ENCODE measurements at places on chromosomes 1 and 21. TPM values are rescaled to one million over a fixed set of nuclear protein-coding genes. Genes with fewer than 3 reads are reported as not detected.

CD5L gene
- not detected for total RNA-seq

ETV3L gene
- total RNA-seq = not detected

TMEM39B gene
- total RNA-seq = 23.4 TPM

KIAA0319L gene
- total RNA-seq = 30.4 TPM

- no peak for DNase-seq
Observed at GRCh38 chr1:118788463-118788862, 199.7 kb downstream of the TBX15 start.

DNA sequence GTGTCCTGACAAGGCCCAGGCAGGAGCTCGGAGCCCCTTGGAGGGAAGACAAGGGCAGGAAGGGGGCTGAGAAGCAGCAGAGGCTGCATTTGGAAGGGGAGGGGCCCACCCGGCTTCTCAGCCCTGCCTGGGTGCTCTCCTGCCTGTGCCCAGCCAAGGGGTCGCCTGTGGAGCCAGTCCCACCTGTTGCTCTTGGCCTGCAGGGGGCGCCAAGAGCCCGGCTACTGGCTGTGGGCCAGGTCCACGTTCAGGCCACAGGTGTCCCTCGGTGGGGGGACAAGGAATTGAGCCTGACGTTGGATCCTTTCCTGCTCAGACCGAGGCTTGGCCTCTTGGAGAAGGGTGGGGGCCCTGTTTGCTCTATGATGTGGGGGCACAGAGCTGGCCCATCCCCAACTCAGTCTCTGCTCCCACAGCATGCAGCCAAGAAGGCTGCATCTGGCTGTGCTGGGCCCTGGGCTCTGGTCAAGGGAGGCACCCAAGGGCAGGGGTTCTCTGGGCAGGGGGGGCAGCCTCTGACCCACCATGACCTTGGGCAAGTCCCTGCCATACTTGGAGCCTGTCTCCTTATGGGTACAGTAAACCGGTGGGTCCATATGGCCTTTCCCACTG lies 10.9 kb downstream of the WNT4 start:
- DNase-seq = peak; percentile 42

DNA sequence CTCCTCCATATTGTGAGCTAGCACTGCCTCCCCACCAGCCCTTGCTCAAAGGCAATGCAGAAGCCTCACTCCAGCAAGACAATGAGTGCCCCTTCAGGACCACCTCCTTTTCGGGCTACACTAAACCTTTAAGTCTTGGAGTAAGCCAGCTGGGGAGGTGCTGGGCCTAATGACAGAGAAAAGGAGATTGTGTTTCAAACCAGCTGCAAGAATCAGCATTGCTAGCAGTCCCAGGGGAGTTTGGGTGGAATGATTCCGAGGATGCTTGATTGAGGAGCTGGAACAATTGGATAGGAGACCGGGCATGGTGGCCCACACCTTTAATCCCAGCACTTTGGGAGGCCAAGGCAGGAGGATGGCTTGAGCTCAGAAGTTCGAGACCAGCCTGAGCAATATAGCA lies 54.1 kb upstream of the GPR37L1 start:
- no peak for DNase-seq

DNA sequence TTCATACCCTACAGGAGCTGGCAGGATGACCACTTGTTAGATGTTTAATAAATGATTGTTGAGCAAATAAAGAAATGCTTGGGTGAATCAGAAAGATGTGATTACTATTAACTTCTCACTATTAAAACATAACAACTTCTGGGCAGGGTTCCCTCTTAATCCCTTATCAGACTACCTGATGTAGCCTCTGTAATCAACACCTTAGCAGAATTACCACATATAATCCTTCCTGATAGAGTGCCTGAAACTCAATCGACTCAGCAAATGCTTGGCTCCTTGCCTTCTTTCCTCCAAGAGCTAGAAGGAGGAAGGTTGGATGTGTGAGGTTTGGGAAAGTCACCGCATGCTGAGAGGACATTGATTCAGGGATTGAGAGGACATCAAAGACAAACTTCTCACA lies 34.8 kb upstream of the DSCAM start:
- no peak for DNase-seq

GRCh38 chr1:98053471-98054366 lies 132.9 kb upstream of the DPYD start:
- peak; percentile 31 for DNase-seq

GRCh38 chr1:213003256-213003655 lies 12.4 kb downstream of the ANGEL2 start:
- no peak for DNase-seq

- no peak for DNase-seq
Observed at GRCh38 chr1:1758692-1759455, 19.4 kb downstream of the NADK start.

DNA sequence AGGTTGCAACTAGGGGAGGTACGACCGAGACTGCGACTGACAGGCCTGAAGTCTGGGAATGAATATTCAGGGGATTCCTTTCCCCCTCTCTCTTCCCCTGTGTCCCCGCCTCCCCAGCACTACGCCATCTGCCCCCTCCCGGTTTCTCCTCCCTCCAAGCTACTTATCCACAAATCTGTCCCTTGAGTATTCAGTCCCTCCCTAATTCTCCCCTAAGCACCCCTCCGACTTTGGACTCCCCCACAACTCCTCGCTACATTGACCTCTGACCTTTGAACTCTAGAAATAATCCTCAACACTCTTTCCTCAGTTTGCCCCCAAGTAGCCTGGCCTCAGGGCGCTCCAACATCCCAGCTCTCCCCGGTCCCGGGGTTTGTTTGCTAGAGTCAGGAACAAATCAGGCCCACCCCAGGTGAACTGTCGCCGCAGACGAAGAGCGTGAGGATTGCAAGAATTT lies 393 bp downstream of the LYSMD1 start:
- DNase-seq = peak; percentile 13

- no peak for DNase-seq
Observed at GRCh38 chr1:56645677-56646305, 677 bp downstream of the PRKAA2 start.

DNA sequence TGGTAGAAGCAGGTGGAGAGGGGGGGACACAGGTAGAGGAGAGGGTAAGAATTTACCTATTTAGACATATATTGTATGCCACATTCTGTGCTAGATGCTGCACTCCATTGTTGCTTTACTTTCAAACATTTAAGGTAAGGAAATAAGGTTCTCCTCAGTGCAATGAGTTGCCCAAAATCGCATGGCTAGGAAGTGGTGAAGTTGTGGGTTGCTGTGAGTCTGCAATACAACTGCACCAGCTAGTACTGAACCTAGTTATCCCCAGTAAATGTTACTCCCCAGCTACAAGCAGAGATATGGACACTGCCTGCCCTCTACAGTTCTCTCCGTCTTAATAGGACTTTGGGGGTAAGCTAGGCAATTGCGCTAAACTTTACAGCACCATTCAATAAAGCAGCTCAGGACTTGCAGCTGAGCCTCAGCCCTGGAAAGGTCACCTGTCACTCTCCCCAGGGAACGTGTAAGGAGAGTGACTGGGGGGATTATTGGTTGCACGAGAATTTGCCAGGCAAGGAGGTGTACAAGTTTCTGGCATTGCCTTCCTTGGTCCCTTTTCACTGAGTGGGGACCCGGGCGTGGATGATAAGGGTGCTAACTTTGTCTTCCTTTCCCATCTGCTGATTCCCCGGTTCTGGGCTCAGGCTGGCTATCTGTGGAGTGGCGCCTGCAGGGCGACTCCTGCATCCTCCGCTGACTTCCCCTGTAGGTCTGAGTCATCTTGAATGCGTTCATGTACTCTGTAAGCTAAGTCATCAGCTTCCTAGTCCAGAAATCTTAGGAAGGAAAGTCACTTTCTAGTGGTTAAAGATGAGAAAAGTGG lies 71.3 kb upstream of the CNTN2 start:
- DNase-seq = no peak

GRCh38 chr21:46078978-46079351 lies 18.9 kb upstream of the COL6A2 start:
- peak; percentile 35 for DNase-seq

GRCh38 chr1:20446796-20447195 lies 39.2 kb downstream of the CAMK2N1 start:
- no peak for DNase-seq

DNA sequence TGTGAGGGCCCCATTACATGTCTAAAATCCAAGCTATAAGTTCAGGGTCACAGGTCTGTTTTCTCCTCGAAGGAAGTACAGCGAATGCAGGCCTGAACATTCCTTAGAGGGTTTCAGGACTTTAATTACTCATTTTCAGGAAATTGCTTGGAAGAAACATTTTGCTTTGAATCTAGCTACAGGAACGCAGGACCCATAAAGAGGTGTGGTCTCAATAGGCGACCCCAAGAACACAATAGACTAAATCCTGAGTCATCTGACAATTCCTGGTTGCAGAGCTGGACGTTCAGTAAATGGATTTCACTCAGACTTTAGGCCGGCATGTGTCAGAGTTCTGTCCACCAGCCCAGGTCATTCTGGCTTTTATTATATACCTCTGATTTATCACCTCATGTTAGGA lies 1.0 kb upstream of the ERG start:
- no peak for DNase-seq

DNA sequence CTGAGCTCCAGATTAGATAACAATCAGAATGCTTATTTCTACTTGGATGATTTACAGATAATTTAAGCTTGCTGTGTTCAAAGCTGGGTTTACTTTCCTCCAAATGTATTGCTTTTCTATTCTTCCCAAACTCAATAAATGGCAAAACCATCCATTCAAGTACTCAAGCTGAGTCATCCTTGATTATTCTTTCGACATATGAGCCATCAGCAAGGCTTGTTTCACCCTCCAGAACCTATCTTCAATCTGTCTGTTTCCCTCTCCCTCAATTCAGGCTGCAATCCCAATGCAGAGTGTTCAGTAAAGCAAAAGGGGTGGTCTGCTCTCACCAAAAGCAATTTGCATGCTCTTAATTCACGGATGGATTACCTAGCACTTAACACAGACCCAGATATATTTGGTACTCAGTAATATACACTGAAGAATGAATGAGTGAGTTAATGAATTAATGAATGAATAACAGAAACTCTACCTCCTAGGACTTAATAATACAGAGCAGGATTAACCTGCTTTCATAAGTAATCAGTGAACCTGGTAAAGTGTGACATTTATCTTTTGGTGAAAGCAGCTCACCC lies 41.9 kb downstream of the DDR2 start:
- DNase-seq = no peak

- DNase-seq = no peak
Observed at GRCh38 chr1:185376840-185377635, 60.0 kb upstream of the IVNS1ABP start.

GRCh38 chr1:24503059-24503751 lies 569 bp downstream of the RCAN3 start:
- no peak for DNase-seq

DNA sequence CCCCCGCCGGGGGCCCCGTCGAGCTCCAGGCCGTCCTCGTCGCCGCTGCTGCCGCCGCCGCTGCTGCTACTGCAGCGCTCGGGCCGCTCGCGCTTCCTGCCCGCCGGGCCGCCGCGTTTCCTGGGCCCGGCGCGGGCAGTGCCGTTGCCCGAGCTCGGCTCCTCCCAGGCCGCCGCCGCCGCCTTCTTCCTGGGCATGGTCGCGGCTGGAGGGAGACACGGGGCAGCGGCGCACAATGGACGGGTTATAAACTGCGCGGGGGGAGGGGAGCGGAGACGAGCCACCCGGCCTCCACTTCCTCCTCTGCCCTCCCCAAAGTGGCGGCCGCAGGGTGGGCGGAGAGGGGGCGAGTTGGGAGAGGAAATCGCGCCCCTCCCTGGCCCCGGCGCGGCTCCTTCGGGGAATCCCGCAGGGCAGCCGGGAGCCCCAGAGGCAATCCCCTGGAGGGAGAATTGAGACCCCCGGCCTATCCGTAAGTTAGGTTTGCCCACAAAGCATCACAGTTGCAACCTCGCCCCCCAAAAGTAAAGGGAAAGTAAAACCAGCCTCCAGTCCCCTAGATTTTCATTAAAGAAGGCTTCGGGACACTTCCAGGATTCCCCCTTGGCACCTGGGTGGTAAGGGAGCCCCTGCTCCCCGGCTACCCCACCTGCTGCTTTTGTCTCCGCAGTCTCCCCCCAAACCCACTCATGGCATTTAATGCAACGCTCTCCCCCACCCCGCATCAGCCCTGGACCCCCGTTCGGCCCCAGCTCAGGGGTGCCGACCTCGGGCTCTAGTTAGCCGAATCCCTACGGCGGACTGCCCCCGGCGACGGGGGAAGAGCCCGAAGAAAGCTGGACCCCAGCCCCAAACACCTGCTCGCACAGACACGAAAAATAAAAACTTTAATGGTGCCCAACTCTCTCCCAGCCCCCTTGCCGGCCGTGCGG lies 893 bp downstream of the RCC2 start:
- DNase-seq = peak; percentile 64

GRCh38 chr1:230857822-230858221 lies 10.5 kb downstream of the C1orf198 start:
- DNase-seq = no peak

GRCh38 chr1:89896105-89896942 lies 75.5 kb downstream of the LRRC8D start:
- no peak for DNase-seq

DNA sequence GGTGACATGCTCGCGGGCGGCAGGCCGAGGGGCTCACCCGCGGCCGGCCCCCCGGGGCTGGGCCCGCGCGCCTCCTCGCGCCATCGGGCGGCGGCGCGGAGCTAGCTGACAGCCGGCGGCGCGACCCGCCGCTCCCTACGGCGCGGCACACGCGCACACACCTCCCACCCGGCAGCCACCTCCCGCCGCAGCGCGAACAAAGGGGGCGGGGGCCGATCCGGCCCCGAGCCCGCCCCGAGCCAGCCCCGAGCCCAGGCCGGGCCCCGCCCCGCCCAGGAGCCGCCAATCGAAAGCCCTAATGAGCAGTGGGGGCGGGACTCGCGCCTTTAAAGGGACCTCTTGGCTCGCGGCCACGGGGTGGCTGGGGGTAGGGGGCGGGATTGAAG lies at the start of gene KIF21B:
KIF21B (minus strand) TSS at position 198 of the 386 bp plus-strand sequence. CDS start 331 bp downstream, outside the sequence.
- DNase-seq = peak; percentile 91

- DNase-seq = no peak
Observed at GRCh38 chr1:246318622-246319021, 188.5 kb downstream of the SMYD3 start.

DNA sequence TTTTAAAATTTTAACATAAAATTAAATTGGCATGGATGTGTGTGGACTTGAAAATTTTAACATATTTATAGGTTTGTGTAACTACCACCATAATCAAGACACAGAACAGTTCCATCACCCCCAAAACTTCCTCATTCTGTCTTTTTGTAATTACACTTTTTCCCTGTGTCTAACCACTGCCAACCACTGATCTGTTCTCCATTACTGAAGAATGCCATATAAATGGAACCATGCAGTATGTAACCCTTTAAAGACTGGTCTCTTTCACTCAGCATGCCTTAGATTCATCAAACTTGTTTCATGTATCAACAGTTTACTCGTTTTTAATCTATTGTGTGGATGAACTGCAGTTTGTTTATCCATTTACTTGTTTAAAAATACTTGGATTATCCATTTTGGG lies 13.0 kb upstream of the AHCYL1 start:
- no peak for DNase-seq

- DNase-seq = peak; percentile 5
Observed at GRCh38 chr1:162070094-162070748, 730 bp downstream of the NOS1AP start.

- no peak for DNase-seq
Observed at GRCh38 chr21:40850071-40850470, 3.1 kb upstream of the DSCAM start.

GRCh38 chr1:205774198-205775014 lies 876 bp downstream of the RAB29 start:
- DNase-seq = peak; percentile 57

Data from CD8-positive, alpha-beta memory T cell (primary cell).